Activated CD8-positive, alpha-beta T cell treated with anti-CD3 and anti-CD28 coated beads, Interleukin-2, amount 10 ng/mL, durations not matched to agents 7 days and 5 days (primary cell): ENCODE measurements at places on chromosomes 3 and 15. TPM values are rescaled to one million over a fixed set of nuclear protein-coding genes. Genes with fewer than 3 reads are reported as not detected.

Gene CCDC50
- 9.3 TPM for total RNA-seq

DNA sequence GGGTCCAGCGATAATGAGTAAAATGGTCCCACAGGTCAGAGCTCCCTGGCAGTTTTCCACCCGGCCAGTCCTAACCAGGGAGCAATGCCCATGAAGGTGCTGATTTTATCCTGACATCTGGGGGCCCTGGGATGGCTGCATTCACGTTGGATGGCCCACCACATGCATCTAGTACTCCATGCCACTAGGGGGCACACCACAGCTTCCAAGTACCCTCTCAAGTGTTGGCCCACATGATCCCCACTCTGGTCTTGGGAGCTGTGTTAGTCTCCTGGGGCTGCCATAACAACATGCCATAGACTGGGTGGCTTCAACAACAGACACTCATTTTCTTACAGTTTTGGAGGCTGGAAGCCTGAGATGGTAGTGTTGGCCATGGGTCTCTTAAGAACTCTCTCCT is 225.5 kb downstream of the SLCO3A1 start:
- H3K27me3 ChIP-seq: no peaks in the 10 kb centered on the region
- H3K36me3 ChIP-seq: no peaks in the 10 kb centered on the region
- peaks cover 22% of the 10 kb centered on the region for H3K4me1 ChIP-seq
- DNase-seq: peak; percentile 37

DNA sequence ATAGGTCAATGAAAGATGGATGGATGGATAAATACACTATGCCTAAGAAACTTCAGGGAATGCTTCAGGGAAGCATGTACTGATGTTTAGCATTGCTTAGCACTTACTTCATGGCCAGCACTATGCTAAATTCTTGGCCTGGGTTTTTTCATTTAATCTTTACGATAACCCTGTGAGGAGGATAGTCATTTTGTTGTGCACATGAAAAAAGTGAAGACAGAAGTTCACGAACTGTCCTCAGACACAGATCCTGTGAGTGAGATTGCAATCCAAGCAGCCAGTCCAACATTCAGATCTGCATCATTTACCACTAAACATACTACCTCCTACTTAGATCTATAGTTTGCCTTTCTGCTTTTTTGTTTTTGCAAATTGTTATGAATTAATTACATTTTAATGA is 510.8 kb upstream of the AGTR1 start:
- H3K27ac ChIP-seq: no peak overlapping the region
- no peaks in the 10 kb centered on the region for H3K36me3 ChIP-seq
- no peak for DNase-seq
- no peaks in the 10 kb centered on the region for H3K4me1 ChIP-seq
- H3K4me3 ChIP-seq: no peak overlapping the region

DNA sequence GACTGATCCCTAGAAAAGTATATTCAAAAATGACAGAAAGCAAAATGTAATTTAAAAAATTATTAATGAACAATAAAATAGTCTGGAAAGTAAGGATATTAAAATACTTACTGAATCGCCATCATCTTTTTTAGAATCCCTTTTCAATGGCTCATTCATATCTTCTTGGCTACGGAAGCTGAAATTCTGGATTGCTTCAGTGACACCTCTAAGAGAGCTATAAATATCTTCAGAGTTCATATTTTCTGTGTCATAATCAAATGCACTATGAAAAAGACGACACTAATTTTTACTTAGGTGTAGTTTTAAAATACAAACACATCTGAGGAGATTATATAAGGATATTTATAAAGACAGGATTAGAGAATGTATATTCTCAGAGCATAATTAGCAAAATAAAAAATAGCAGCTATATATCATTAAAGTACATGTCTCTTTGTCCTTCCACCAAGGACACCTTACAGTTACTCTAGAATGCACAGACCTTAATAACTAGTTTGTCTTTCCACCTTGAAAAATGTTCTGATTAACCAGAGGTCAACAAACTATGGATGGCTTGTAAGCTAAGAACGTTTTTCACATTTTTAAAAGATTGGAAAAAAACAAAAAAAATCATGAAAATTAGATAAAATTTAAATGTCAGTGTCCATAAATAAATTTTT is 98.6 kb upstream of the UBP1 start:
- no peaks in the 10 kb centered on the region for H3K27me3 ChIP-seq
- H3K36me3 ChIP-seq: peaks cover 21% of the 10 kb centered on the region
- DNase-seq: no peak
- H3K27ac ChIP-seq: no peak overlapping the region

GRCh38 chr3:102024270-102024904 is 175.1 kb downstream of the NFKBIZ start:
- H3K36me3 ChIP-seq: no peaks in the 10 kb centered on the region
- no peaks in the 10 kb centered on the region for H3K27me3 ChIP-seq
- H3K4me3 ChIP-seq: no peak overlapping the region
